GM23338 (cell line): ENCODE measurements at places on chromosomes 16 and 17. TPM values are rescaled to one million over a fixed set of nuclear protein-coding genes. Genes with fewer than 3 reads are reported as not detected.

GRCh38 chr17:27391427-27391826, 64.8 kb upstream of the KSR1 start:
- DNase-seq, result no peak

GRCh38 chr17:34081269-34081668, 173.8 kb upstream of the CCL2 start:
- peak; percentile 76 for DNase-seq

GRCh38 chr17:40230670-40231069, 11.6 kb downstream of the WIPF2 start:
- DNase-seq, result no peak

Gene CTRB1
- not detected in 2 replicates for total RNA-seq

Gene NF1
- 48.3 and 49.7 TPM in 2 replicates for total RNA-seq
